ENCODE measurements at places on chromosomes 7 and 10.

- no peak for DNase-seq
Observed at GRCh38 chr10:130816116-130816901, 495.2 kb downstream of the TCERG1L start.

DNA sequence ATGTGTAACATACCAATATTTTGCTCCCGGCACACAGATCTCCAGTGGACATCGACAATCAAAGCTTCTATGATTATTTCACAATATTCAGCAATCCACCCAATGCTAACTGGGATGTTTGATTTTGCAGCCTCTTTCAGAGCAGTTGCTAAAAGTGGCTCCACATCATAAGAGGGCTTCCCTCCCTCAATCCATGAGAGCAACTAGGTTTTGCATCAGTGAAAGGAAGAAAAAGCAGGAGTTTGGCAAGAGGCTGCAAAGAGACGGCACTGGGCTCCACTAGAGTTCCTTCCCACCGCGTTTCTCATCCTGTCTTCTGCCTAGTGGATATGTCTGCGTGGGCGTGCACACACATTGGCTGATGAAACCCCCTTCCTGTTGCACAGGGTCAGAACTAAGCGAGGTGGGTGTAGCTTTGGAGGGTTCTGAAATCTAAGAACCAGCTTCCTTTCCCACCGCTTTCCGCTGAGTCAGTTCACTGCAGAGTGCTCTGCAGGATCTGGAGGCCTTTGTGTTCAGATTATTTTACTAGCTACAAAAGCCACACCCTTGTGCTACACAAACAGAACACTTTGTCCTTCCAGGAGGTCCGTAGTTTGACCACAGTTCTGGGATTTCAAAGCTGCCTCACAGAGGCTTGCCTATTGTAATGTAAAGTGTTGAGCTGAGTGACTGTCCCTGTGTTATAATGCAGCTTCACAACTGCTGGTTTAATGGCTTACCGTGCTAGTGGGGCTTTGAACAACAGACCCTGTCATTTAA is 28.1 kb downstream of the ARL4A start:
- no peak for DNase-seq

- DNase-seq: no peak
Observed at GRCh38 chr7:96111405-96111804, 210.5 kb downstream of the SLC25A13 start.

- DNase-seq: no peak
Observed at GRCh38 chr7:71261066-71261465, 129.1 kb downstream of the GALNT17 start.

DNA sequence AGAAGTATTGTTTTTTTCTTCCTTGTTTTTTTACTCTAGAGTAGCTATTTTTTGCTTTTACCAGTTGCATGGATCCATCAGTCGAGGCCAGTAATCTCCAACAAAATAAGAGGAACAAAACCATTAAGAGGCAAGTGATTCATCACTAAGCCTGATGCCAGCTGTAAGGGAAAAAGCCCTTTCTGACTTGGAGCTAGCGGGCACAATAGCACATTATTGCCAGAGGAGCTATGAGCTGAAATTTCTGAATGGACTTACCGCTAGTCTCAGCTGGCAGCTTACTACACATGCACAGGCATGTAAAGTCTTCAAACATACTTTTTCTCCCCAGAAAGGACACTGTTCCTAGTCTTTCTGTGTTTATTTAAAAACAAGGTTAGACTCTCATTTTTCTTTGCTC is 41.6 kb upstream of the PTPRZ1 start:
- DNase-seq: no peak

GRCh38 chr7:13904689-13905088 is 84.8 kb downstream of the ETV1 start:
- no peak for DNase-seq

GRCh38 chr7:139714163-139714901 is 63.5 kb downstream of the HIPK2 start:
- DNase-seq: no peak

GRCh38 chr7:20865684-20866083 is 79.0 kb upstream of the SP8 start:
- DNase-seq: no peak
